Activated B cell treated with CpG ODN at 0.5 μM for 24 hours (primary cell): ENCODE measurements at places on chromosomes 16 and 17.

DNA sequence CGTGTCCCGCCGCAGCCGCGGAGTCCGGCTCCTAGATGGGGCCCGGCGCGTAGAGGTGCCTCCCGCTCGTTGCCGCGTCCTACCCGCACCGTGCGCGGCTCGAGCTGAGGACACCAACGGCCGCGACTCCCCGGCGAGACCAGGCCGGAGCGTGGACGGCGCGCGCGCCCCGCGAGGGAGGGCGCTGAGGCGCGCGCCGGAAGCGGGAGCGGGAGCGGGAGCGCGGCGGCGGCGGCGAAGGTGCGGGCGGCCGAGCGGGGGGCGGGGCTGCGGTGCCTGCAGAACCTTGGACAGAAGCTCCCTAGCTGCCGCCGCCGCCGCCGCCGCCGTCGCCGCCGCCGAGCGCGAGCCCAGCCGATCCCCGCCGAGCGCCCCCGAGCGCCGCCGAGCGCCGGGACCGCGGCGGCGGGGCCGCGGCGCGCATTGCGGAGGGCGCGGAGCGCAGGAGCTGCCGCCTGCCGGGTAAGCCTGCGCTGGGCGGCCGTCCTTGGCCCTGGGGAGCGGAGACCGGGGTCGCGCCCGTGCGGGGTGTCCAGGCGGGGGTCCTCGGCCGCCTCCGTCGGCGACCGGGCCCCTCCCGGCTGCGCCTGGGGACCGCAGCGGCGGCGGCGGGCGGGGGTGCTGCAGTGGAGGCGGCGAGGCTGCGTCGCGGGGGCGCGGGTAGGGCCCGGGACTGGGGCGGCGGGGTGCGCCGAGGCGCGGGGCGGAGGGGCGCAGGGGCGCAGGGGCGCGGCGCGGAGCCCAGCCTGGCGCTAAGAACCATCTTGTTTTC is at the start of gene CDK5R1:
TSS of gene CDK5R1 (plus strand) at position 293 of the 772 bp plus-strand sequence. CDS start 628 bp downstream, outside the sequence.
- peaks cover 54% of the 10 kb centered on the region for H3K4me1 ChIP-seq
- H3K4me3 ChIP-seq = peak within 1 kb of the TSS; percentile 84
- peaks cover 38% of the 10 kb centered on the region for H3K36me3 ChIP-seq
- H3K27me3 ChIP-seq = no peaks in the 10 kb centered on the region
- peak within 1 kb of the TSS; percentile 59 for H3K27ac ChIP-seq
- DNase-seq = peak; percentile 76

GRCh38 chr16:85210423-85211169 is 98.3 kb upstream of the CIBAR2 start:
- peaks cover 5% of the 10 kb centered on the region for H3K27me3 ChIP-seq
- no peak overlapping the region for H3K4me3 ChIP-seq
- no peaks in the 10 kb centered on the region for H3K4me1 ChIP-seq
- no peak for DNase-seq
- H3K36me3 ChIP-seq = no peaks in the 10 kb centered on the region
- no peak overlapping the region for H3K27ac ChIP-seq

- H3K27me3 ChIP-seq = no peaks in the 10 kb centered on the region
- H3K27ac ChIP-seq = no peak overlapping the region
Measured at GRCh38 chr16:14529010-14529669, 100.9 kb downstream of the PARN start.

- H3K4me3 ChIP-seq = no peak overlapping the region
- H3K27ac ChIP-seq = no peak overlapping the region
- DNase-seq = no peak
- H3K27me3 ChIP-seq = peaks cover 6% of the 10 kb centered on the region
- peaks cover 8% of the 10 kb centered on the region for H3K4me1 ChIP-seq
Measured at GRCh38 chr17:16495561-16495960, 3.6 kb upstream of the LRRC75A start.

DNA sequence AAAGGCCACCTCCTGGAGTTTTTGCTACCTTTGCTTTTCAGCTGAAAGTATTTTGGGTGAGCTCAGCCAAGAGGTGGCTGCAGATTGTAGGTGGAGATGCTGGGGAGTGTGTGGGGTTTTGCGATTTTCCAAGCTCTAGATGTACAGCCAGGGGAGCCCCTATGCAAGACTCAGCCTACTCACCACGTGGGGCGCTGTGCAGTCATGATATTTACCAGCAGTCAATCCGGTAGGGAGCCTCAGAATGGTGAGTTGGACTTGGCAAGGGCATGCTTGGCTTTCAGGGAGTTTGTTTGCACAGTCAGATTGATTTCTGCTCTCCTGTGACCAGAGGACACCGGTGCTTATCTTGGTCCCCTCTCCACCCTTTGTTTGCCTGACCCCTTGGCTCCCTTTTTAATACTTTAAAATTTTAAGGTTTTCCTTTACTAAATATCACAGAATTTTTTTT is 175.3 kb downstream of the UTP18 start:
- no peak overlapping the region for H3K27ac ChIP-seq
- peaks cover 7% of the 10 kb centered on the region for H3K27me3 ChIP-seq
- H3K4me3 ChIP-seq = no peak overlapping the region
- no peak for DNase-seq

DNA sequence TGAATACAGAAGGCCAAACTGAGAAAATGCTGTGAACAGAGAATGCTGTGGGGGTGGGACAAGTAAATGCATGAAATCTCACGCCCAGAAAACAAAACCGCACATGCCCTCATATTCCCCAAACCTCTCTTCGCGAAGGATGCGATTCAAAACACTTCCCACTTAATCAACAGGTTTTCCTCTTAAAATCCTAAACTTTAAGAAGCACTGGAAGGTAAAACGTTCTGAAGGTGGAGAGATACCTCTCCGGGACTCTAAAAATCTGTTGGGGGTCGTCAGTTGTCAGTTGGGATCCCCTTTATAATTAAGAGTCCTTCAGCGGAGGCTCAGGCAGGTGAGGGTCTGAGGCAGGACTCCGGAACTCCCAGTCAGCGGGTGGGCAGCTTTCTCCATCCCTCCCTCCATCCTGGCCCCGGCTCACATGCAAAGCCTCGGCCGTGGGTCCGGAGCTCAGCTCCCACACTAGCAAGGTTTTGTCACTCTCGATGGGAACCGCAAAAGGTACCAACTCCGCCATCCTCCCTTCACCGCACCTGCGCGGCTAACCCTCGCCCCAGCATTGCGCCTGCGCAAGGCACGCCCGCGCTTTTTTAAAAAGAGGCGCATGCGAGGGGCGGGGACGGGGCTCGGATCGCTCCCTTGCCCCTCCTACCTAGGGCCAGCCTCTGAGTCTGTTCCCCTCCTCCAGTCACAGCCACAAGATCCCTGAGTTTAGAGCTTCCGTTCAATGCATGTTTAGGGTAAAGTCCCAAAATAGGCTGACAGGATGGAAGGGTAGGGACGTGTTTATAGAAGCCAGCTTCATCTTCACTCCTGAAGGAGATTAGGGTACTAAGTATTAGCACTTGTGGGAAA is at the start of gene RDM1:
TSS of gene RDM1 (minus strand) at position 563 of the 855 bp plus-strand sequence. CDS start at position 517, 46 bp downstream.
- DNase-seq = peak; percentile 70
- peak within 1 kb of the TSS; percentile 81 for H3K4me3 ChIP-seq
- peaks cover 10% of the 10 kb centered on the region for H3K4me1 ChIP-seq
- H3K36me3 ChIP-seq = no peaks in the 10 kb centered on the region

- DNase-seq = no peak
- peak overlapping the region; percentile 84 for H3K27ac ChIP-seq
- peaks cover 88% of the 10 kb centered on the region for H3K36me3 ChIP-seq
- no peaks in the 10 kb centered on the region for H3K27me3 ChIP-seq
Measured at GRCh38 chr17:4074831-4075495, 67.9 kb downstream of the ZZEF1 start.

- DNase-seq = no peak
- H3K4me3 ChIP-seq = no peak overlapping the region
- peaks cover 14% of the 10 kb centered on the region for H3K27me3 ChIP-seq
- H3K27ac ChIP-seq = no peak overlapping the region
- peaks cover 7% of the 10 kb centered on the region for H3K36me3 ChIP-seq
Measured at GRCh38 chr16:2952679-2953078, 11.4 kb upstream of the KREMEN2 start.

DNA sequence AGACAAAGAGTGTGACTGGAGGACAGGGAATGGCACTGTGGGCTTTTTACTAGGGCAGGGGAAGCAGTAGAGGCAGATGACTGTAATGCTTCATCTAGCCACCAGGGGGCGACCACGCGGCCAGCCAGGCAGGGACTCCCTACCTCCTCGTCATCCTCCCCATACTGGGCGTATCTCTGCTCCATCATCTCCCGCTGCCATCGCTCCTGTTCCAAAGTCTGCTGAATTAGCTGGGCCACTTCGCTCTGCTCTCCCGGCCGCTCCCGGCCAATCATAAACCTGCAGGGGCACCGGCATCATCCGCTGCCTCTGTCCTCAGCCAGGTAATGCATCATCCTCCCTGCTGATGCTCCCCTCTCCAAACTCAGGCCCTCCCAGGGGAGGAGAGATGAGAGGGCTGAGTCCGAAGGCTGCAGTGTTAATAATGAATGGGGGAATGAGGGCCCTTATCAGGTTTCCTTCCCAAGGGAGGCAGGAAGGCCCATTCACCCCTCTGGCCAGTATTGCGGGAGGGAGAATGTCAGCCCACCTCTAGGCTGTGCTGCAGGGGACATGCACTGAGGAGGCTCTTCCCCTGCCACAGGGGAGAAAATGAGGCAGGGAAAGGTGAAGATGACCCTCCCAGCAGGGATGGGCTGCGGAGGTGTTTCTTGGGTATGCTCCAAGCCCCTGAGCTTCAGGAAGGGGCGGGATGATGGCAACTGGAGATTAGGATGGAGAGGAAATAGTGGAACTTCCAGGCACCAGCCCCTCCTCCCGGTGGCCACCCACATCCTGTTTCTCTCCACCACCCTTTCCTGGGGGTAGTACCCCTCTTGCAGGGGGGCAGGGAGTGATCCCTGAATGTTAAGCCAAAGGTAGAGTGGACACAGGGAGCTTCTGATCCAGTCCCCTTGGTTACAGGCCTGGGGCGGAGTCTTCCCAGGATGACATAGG is 10.3 kb upstream of the SAMD14 start:
- H3K4me3 ChIP-seq = peak overlapping the region; percentile 41
- H3K36me3 ChIP-seq = peaks cover 100% of the 10 kb centered on the region
- peak overlapping the region; percentile 70 for H3K27ac ChIP-seq
- H3K4me1 ChIP-seq = peaks cover 63% of the 10 kb centered on the region

DNA sequence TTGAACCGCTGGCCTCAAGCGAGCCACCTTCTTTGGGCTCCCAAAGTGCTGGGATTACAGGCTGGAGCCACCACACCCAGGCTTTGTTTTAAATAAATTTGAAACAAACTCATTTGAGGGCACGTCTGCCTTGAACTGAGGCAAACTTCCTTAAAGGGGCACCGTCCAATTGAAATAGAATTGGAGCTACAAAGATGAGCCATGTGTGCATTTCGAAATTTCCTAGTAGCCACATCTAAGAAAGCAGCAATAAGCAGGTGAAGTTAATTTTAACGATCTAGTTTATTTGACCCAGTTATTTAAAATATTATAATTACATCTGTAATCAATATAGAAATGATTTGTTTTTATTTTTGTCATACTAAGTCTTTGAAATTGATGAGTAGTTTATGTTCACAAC is 755 bp upstream of the C16orf89 start:
- H3K27ac ChIP-seq = no peak overlapping the region
- peaks cover 8% of the 10 kb centered on the region for H3K27me3 ChIP-seq
- no peak overlapping the region for H3K4me3 ChIP-seq
- peaks cover 7% of the 10 kb centered on the region for H3K4me1 ChIP-seq
- no peak for DNase-seq
- no peaks in the 10 kb centered on the region for H3K36me3 ChIP-seq

GRCh38 chr17:312476-313148 is 40.0 kb downstream of the RPH3AL start:
- H3K4me1 ChIP-seq = no peaks in the 10 kb centered on the region
- no peaks in the 10 kb centered on the region for H3K36me3 ChIP-seq
- H3K27me3 ChIP-seq = no peaks in the 10 kb centered on the region
- no peak overlapping the region for H3K4me3 ChIP-seq
- no peak for DNase-seq

- H3K4me3 ChIP-seq = no peak overlapping the region
- H3K36me3 ChIP-seq = peaks cover 57% of the 10 kb centered on the region
- H3K4me1 ChIP-seq = peaks cover 5% of the 10 kb centered on the region
- H3K27ac ChIP-seq = no peak overlapping the region
- no peak for DNase-seq
Measured at GRCh38 chr17:2455956-2456355, 55.1 kb upstream of the MNT start.

- H3K27ac ChIP-seq = no peak overlapping the region
- peaks cover 27% of the 10 kb centered on the region for H3K27me3 ChIP-seq
- peaks cover 19% of the 10 kb centered on the region for H3K4me1 ChIP-seq
- H3K36me3 ChIP-seq = no peaks in the 10 kb centered on the region
Measured at GRCh38 chr16:55506708-55507107, 2.2 kb upstream of the LPCAT2 start.

- peaks cover 57% of the 10 kb centered on the region for H3K4me1 ChIP-seq
- peaks cover 2% of the 10 kb centered on the region for H3K36me3 ChIP-seq
Measured at GRCh38 chr17:46020023-46020761, 21.1 kb downstream of the STH start.

GRCh38 chr16:49884033-49885015 is 28.4 kb upstream of the ZNF423 start:
- H3K4me1 ChIP-seq = no peaks in the 10 kb centered on the region
- DNase-seq = no peak
- H3K36me3 ChIP-seq = no peaks in the 10 kb centered on the region
- peaks cover 21% of the 10 kb centered on the region for H3K27me3 ChIP-seq
- H3K27ac ChIP-seq = no peak overlapping the region

GRCh38 chr17:30210366-30210765 is 25.1 kb downstream of the SLC6A4 start:
- H3K4me1 ChIP-seq = peaks cover 9% of the 10 kb centered on the region
- DNase-seq = no peak
- H3K27ac ChIP-seq = no peak overlapping the region
- peaks cover 9% of the 10 kb centered on the region for H3K27me3 ChIP-seq
- no peaks in the 10 kb centered on the region for H3K36me3 ChIP-seq

GRCh38 chr17:58576679-58577367 is 62.4 kb upstream of the MTMR4 start:
- H3K27me3 ChIP-seq = no peaks in the 10 kb centered on the region
- H3K36me3 ChIP-seq = no peaks in the 10 kb centered on the region
- no peaks in the 10 kb centered on the region for H3K4me1 ChIP-seq
- no peak overlapping the region for H3K27ac ChIP-seq
- H3K4me3 ChIP-seq = no peak overlapping the region
- DNase-seq = no peak

- no peak overlapping the region for H3K4me3 ChIP-seq
- no peak for DNase-seq
- no peak overlapping the region for H3K27ac ChIP-seq
- peaks cover 6% of the 10 kb centered on the region for H3K27me3 ChIP-seq
- H3K36me3 ChIP-seq = no peaks in the 10 kb centered on the region
- H3K4me1 ChIP-seq = no peaks in the 10 kb centered on the region
Measured at GRCh38 chr17:9805769-9806168, 14.4 kb upstream of the DHRS7C start.
